ENCODE measurements at places on chromosomes 6 and 20. TPM values are rescaled to one million over a fixed set of nuclear protein-coding genes. Genes with fewer than 3 reads are reported as not detected.

The SERPINB6 gene
- 133 TPM for total RNA-seq

The ALDH5A1 gene
- 6.9 TPM for total RNA-seq

The C6orf141 gene
- 8.7 TPM for total RNA-seq

The CALHM6 gene
- total RNA-seq = not detected

The ABHD12 gene
- total RNA-seq = 160 TPM

The ZC2HC1B gene
- total RNA-seq = not detected

The RARS2 gene
- total RNA-seq = 19.7 TPM

The TRIM40 gene
- not detected for total RNA-seq

The PSORS1C2 gene
- not detected for total RNA-seq

The UBE2C gene
- 229 TPM for total RNA-seq

The CGA gene
- total RNA-seq = 0.58 TPM

The RIPOR2 gene
- 0.73 TPM for total RNA-seq

The BPI gene
- not detected for total RNA-seq

The THEMIS gene
- total RNA-seq = not detected

The PLA2G7 gene
- not detected for total RNA-seq

The MAP7 gene
- 19.0 TPM for total RNA-seq

The HLA-B gene
- total RNA-seq = 27.0 TPM

The CLDN20 gene
- total RNA-seq = not detected

The OXT gene
- not detected for total RNA-seq

The SDHAF4 gene
- 3.2 TPM for total RNA-seq

The RIMS4 gene
- 2.0 TPM for total RNA-seq

The AVP gene
- total RNA-seq = not detected

The NKX2-4 gene
- total RNA-seq = not detected

The HCK gene
- 0.05 TPM for total RNA-seq

The TAGAP gene
- total RNA-seq = not detected

The ULBP3 gene
- total RNA-seq = 3.9 TPM

The FAM209B gene
- total RNA-seq = 0.33 TPM

The OPN5 gene
- not detected for total RNA-seq

The TNFRSF6B gene
- 0.37 TPM for total RNA-seq

The SLC2A4RG gene
- total RNA-seq = 101 TPM

The LRFN2 gene
- not detected for total RNA-seq

The RFX6 gene
- not detected for total RNA-seq

The NECAB3 gene
- total RNA-seq = 11.6 TPM

The LRRN4 gene
- total RNA-seq = 0.06 TPM

The RNF8 gene
- total RNA-seq = 25.8 TPM

The ZBTB12 gene
- 2.9 TPM for total RNA-seq

The MYB gene
- 0.64 TPM for total RNA-seq

The NCOA5 gene
- 22.3 TPM for total RNA-seq

The RSPO3 gene
- total RNA-seq = 63.8 TPM

The ZNF831 gene
- total RNA-seq = not detected

The WFDC10B gene
- total RNA-seq = not detected

The SLC22A16 gene
- not detected for total RNA-seq

The SPEF1 gene
- total RNA-seq = 2.3 TPM

The CDH26 gene
- total RNA-seq = 0.05 TPM

The DAAM2 gene
- 0.20 TPM for total RNA-seq

The DUSP15 gene
- total RNA-seq = 0.87 TPM

The COL19A1 gene
- not detected for total RNA-seq

Data from A549 treated with AZD2906 at 1 μM for 4 hours (cell line).